ENCODE measurements at places on chromosomes 11 and 22.

DNA sequence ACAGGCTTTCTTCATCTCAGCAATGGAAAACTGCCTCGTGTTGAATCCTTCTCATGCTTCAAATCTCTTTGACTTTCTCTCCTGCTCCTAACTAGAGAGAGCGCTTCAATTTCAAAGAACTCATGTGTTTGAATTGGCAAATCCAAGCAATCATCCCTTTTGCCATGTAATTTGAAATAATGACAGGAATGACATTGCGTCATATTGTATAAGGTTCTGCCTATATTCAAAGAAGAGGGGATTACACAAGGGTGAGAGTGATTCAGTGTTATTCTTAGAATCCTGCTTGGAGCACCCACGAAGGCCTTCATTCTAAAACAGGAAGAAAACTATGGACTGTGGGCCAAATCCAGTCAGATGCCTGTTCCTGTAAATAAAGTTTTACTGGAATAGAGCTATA, 720.6 kb downstream of the JRKL start:
- no peak for DNase-seq

DNA sequence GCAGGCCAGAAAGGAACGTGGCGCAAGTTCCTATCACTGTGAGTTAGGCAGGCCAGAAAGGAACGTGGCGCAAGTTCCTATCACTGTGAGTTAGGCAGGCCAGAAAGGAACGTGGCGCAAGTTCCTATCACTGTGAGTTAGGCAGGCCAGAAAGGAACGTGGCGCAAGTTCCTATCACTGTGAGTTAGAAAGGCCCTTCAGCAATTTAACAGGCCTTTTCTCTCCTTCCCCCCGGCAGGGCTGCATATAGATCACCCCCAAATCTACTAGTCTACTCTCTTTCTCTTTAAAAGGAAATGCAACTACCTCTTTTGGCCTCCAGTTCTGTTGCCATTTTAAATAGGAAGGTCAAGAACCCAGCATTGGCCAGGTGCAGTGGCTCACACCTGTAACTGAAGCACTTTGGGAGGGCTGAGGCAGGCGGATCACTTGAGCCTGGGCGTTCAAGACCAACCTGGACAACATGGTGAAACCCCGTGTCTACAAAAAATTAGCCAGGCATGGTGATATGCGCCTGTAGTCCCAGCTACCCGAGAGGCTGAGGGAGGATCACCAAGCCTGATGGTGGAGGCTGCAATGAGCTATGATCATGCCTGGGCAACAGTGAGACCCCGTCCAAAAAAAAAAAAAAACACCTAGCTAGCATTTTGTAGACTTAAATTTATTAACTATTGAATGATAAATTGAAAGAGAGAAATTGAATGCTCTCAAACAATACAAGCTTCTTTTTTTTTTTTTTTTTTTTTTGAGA, 14.9 kb downstream of the FAM118B start:
- DNase-seq = no peak

DNA sequence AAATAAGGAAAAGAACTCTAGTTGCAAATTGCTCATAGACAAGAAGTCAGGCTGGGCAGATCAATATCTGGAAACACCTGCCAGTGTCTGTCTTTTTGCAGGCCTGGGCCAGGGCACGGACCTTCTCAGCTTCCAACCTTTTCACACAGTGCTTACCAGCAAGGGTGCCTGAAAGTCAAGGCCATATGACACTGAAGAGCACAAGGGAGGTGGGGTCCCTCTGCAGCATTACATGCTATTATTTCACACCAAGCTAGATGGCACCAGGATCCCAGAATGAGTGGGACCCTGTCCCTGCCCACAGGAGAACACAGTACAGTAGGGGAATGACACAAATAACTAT, 5.9 kb upstream of the PEX26 start:
- no peak for DNase-seq

- DNase-seq = no peak
These were observed 314.3 kb downstream of the BRD1 start for GRCh38 chr22:49513358-49513851.

DNA sequence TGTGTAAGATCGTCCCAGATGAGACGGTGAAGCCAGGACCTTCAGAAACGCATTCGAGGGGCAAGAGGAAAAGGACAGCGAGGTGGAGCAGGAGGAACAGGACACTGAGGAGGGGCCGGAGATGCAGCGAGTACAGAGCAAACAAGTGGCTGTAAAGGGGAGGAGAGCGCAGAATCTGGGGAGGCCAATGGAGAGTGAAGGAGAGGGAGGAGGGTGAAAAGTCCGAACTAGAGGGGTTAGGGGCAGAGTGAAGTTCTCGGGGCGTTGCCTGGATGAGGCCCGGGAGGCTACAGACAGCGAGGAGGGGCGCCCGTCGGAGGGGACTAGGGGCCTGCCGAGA, 8.8 kb upstream of the PPIL2 start:
- no peak for DNase-seq

- no peak for DNase-seq
These were observed 72.9 kb downstream of the TMEM135 start for GRCh38 chr11:87110443-87111131.
